ENCODE measurements at places on chromosomes 2 and 18. TPM values are rescaled to one million over a fixed set of nuclear protein-coding genes. Genes with fewer than 3 reads are reported as not detected.
A peak's percentile ranks its signal among the peaks of the same experiment; 100 is the strongest.

DNA sequence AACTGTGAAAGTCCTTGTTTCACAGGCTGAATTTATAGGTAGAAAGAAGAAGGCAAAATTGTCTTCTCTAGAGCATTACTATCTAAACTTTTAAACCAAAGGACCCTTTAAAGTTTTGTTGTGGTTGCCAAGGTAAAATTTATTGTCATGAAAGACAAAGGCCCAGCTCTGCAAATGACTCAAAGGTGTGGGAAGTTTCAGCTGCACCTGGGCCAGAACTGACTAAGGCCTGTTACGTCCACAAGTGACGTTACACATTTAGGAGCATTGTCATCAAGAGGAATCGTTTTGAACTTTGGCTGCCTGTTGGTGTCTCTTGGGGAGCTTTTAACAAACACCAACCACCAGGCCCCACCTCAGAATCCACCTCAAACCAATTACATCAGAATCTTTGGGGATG, 8.1 kb upstream of the DSC3 start:
- no peak overlapping the region for H3K27ac ChIP-seq
- no peaks in the 10 kb centered on the region for H3K4me1 ChIP-seq
- no peak overlapping the region for H3K4me3 ChIP-seq
- no peaks in the 10 kb centered on the region for H3K27me3 ChIP-seq
- no peak for DNase-seq

GRCh38 chr2:11873356-11874154, 127.1 kb downstream of the LPIN1 start:
- DNase-seq: no peak
- no peak overlapping the region for H3K27ac ChIP-seq
- no peaks in the 10 kb centered on the region for H3K4me1 ChIP-seq

DNA sequence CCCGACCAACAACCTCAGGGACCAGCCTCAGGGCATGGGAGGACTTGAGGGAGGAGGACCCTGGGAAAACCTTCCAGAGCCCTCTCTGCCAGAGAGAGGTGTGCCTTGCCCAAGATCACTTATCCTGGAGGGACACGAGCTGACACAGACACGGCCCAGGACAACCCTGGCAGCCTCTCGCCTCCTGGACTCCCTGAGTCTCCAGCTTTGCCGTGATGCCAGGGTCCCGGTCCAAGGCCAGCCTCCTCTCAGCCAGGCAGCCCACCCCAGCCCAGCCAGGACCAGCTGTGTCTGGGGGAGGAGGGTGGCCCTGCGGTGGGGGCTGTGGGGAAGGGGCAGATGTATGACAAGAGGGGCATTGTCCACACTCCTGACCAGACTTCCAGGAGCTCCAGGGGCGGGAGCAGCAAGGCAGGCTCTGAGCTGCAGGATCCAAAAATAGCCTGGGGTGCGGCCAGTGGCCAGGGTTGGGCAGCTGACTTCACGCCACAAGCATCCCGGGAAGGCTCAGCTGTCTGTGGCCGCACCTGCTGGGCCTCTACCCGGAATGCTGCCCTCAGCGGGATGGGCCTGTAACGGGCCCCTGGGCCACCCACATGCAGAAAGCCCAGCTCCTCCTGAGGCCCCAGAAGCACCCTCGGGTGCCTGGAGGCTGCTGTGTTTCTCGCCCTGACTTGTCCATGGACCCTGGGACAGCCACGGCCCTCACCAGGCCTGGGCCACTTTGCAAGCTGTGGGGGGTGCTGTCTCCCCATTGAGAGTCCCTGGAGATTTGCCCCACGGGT, 65.5 kb upstream of the GPC1 start:
- no peaks in the 10 kb centered on the region for H3K36me3 ChIP-seq
- H3K4me3 ChIP-seq: no peak overlapping the region
- peak overlapping the region; percentile 94 for H3K27ac ChIP-seq
- H3K4me1 ChIP-seq: no peaks in the 10 kb centered on the region

GRCh38 chr2:61463769-61464475, 7.0 kb downstream of the USP34 start:
- H3K36me3 ChIP-seq: no peaks in the 10 kb centered on the region
- H3K27me3 ChIP-seq: no peaks in the 10 kb centered on the region
- DNase-seq: no peak
- no peaks in the 10 kb centered on the region for H3K4me1 ChIP-seq

GRCh38 chr2:25043241-25043867, 1.5 kb downstream of the EFR3B start:
- H3K4me3 ChIP-seq: no peak overlapping the region
- no peaks in the 10 kb centered on the region for H3K4me1 ChIP-seq
- DNase-seq: peak; percentile 74

DNA sequence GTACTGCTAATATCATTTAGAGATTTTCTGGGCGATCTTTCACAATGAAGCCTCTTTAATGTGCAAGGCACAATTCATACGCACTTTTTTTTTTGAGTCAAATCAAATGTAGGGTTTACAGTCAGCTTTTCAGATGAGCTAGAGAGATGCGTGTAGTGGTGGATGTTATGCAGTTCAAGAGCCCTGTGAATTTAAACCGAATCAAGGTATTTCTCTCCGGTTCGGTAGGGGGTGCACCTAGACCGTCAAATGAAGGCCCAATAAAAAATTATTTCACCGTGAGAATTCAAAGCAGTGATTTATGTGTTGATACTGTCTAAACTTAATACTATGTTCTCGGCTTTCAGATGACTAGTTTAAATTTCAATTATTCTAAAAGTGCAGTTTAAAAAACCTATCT, 1.1 kb downstream of the PTH2R start:
- no peaks in the 10 kb centered on the region for H3K27me3 ChIP-seq
- H3K4me3 ChIP-seq: no peak overlapping the region
- DNase-seq: no peak
- H3K4me1 ChIP-seq: no peaks in the 10 kb centered on the region
- H3K27ac ChIP-seq: no peak overlapping the region

EPB41L3 gene
- total RNA-seq: 53.0 TPM

- H3K4me1 ChIP-seq: no peaks in the 10 kb centered on the region
- no peak overlapping the region for H3K27ac ChIP-seq
- no peak for DNase-seq
- no peak overlapping the region for H3K4me3 ChIP-seq
- H3K36me3 ChIP-seq: no peaks in the 10 kb centered on the region
Observed at GRCh38 chr18:40048886-40049650, 1906.0 kb upstream of the PIK3C3 start.
